ENCODE measurements at places on chromosomes 1 and 21.

DNA sequence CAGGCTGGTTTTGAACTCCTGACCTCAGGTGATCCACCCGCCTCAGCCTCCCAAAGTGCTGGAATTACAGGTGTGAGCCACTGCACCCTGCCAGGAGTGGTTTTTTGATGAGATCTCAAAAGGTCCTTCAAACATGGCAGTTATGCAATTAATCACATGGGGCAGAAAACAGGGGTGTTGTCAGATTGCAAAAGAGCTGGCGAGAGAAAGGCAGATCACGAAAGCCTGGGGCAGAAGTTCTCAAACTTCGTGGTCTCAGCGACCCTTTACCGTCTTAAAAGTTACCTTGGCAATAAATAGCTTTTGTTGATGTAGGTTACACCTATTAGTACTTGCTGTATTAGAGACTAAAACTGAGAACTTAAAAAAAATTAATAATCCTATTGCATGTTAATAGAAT is 16.1 kb downstream of the CNR2 start:
- DNase-seq, result no peak

- peak; percentile 65 for DNase-seq
These were observed 12.2 kb upstream of the IL10 start for GRCh38 chr1:206784471-206784903.

- no peak for DNase-seq
These were observed 6.0 kb downstream of the CCDC24 start for GRCh38 chr1:43997295-43997999.

GRCh38 chr1:222140206-222140605 is 398.3 kb upstream of the DUSP10 start:
- no peak for DNase-seq

GRCh38 chr1:22810378-22810777 is 99.7 kb downstream of the EPHB2 start:
- no peak for DNase-seq

Data from CD4-positive, alpha-beta T cell treated with Interleukin-15 for 4 hours (primary cell).